ENCODE measurements at places on chromosomes 1 and 21.

DNA sequence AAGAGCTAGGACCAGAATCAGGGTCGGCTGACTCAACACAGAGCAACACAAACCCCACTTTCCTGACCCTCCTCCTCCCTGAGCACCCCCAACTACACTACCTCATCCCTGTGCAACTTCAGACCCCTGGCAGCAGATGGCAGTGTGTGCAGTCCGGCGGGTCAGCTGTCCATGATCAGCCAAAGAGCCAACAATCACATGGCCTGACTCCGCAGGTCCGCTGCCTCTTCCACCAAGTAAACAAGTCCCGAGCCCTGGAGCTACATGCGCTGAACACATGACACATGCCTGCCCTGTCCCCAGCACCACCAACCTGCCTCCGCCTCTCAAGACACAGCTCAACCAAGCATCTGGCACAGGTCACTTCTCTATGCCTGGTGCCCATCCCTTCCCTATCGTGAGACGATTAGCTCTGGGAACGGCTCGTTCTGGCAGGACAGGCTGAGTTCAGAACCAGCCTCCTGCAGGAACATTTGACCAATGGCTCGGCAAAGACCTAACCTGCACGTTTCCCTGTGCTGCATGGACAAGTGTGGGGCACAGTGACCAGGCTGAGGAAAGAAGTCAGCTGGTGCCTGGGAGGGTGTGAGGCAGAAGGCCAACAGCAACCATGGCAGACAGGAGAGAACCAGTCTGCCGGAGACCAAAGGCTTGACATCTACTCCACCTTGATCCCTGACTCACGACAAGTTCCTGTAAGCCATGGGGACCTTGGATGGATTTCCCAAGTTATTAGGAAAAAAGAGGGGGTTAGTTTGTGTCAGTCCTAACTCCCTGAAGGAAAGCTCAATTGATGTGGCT, 60.3 kb downstream of the CD46 start:
- no peak for DNase-seq

DNA sequence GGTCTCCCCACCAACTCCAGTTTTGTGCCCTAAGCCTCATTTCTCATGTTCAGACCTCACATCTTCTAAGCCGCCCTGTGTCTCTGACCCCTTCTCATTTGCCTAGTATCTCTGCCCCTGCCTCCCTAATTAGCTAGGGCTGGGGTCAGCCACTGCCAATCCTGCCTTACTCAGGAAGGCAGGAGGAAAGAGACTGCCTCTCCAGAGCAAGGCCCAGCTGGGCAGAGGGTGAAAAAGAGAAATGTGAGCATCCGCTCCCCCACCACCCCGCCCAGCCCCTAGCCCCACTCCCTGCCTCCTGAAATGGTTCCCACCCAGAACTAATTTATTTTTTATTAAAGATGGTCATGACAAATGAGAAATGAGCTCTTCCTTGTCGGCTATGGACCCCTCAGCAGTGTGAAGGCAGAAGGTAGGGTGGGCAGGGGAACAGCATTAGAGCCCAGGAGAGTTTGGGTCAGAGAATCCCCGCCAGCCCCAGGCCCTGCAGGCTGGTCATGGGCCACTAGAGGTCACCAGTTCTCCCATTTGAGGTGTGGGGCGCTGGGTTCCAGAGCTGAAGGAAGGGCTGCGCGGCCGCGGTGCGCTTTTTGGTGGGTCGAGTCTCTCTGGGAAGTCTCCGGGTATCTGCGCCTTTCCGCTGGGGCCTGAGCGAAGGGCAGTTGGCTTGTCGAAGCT, 11.5 kb downstream of the ADAMTSL4 start:
- DNase-seq: no peak

DNA sequence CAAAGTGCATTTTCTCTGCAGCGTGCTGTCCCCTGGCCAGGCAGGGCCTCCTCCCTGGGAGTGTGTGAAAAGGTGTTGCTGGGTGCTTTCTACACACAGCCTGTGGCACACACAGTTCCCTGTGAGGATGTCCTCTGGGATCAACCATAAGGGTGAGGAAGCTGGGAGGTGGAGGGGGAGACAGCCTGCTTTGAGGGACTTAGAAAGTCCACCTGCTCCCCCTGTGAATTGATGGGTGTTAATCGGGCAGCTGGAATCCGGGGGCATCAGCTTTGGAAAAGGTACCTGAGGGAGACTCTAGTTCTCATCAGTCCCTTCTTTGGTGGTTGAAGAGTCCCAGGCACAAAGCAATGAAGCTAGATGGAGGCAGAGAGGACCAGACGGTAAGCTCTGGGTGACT, 35.8 kb downstream of the LHX4 start:
- DNase-seq: no peak

DNA sequence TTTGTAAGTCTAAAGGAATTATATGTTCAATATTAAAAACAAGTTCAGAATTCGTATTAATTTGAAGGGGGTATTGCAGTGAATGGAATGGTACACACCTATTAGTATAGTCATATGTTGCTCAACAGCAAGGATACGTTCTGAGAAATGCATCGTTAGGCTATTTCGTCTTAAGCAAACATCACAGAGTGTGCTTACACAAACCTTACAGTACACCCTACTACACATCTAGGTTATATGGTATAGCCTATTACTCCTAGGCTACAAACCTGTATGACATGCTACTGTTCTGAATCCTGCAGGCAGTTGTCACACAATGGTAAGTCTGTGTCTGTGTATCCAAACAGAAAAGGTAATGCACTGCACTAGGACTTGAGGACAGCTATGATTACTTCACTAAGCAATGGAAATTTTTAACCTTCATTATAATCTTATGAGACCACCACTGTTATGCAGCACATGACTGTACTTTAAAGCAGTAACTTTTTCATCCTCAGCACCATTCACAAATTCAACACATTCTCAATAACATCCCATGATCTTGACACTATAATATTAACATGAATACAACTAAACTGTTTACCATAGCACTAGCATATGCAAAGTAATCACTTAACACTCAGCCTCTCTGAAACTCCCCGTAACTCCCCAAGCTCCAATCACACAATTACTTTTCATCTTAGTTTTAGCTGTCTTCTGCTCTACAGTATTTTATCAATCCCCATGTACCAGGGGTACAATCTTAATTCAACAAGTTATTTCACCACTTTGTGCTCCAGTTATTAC, 14.4 kb upstream of the PSMG1 start:
- DNase-seq: no peak

DNA sequence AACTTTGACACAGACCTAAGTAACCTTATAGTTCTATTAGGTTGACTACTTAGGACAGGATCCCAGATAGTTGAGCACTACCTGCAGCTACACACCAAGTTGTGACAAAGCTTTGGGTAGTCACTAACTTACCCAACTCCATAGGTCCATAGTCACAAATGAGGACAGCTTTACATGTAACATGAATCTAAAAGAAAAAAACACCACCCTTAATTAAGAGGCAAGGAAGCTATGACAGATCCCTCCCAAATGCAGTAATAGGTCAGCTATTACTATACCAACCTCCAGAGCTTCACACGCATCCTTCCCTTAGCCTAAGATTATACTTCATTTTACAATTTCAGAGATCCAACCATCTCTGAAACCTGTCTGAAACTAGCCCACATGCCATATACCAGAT, 12.7 kb upstream of the RAB42 start:
- DNase-seq: no peak

DNA sequence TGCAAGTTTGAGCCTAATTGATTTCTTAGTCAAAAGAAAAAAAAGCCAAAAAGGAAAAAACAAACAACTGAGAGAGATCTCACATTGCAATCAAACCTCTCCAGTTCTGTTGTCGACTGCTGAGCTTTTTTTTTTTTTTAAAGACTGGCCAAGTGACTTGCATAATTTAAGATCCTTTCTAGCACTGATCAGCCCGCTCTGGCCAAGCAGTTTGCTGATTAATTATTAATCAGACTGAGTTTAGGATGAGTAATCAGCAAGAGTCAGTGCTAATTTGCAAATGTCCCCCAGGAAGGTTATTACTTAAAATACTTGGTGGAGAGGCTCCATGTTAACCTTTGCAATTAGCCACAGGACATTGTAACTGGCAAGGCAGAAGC, 39.3 kb downstream of the HMGB4 start:
- DNase-seq: no peak

DNA sequence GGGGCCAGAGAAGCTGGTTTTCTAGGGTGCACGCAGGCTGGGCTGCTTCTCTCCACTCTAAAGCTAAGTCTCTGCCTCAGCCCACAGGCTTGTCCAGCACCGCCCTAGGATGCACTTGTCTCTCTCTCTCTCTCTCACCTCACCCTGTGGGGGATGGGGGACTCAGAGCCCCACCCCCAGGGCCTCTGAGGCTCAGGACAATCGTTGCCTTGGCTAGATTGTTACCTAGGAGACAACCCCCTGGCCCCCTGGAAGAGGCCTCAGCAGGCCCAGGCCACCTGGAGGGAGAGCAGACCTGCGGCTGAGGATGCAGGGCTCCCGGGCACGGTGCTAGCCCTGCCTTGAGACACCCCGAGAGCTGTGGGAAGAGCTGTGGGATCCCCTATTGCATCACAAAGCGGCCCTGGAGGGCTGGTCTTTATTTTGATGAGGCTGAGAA, at the start of gene ACTRT2:
Gene ACTRT2, plus strand, starts transcription at position 235 of the 439 bp plus-strand sequence. CDS start 220 bp downstream, outside the sequence.
- DNase-seq: no peak

- DNase-seq: peak; percentile 77
Observed at GRCh38 chr21:29195981-29196669, 65.7 kb downstream of the MAP3K7CL start.

- DNase-seq: no peak
Observed at GRCh38 chr1:218475275-218475674, 130.1 kb downstream of the TGFB2 start.

DNA sequence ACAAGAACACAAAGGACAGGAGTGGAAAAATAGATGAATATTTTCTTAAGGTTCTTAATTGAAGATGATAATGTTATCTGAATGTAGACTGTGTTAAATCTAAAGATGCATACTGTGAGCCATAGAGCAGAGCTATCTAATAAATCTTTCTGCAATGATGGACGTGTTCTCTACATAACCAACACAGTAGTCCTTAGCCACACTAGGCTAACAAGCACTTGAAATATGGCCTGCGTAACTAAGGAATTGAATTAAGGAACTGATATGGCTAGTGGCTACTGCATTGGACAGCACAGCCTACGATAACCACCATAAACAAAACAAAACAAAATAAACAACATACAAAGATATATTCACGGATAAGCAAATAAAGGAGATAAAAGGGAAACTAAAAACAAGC, 181.3 kb downstream of the LYPLAL1 start:
- no peak for DNase-seq

DNA sequence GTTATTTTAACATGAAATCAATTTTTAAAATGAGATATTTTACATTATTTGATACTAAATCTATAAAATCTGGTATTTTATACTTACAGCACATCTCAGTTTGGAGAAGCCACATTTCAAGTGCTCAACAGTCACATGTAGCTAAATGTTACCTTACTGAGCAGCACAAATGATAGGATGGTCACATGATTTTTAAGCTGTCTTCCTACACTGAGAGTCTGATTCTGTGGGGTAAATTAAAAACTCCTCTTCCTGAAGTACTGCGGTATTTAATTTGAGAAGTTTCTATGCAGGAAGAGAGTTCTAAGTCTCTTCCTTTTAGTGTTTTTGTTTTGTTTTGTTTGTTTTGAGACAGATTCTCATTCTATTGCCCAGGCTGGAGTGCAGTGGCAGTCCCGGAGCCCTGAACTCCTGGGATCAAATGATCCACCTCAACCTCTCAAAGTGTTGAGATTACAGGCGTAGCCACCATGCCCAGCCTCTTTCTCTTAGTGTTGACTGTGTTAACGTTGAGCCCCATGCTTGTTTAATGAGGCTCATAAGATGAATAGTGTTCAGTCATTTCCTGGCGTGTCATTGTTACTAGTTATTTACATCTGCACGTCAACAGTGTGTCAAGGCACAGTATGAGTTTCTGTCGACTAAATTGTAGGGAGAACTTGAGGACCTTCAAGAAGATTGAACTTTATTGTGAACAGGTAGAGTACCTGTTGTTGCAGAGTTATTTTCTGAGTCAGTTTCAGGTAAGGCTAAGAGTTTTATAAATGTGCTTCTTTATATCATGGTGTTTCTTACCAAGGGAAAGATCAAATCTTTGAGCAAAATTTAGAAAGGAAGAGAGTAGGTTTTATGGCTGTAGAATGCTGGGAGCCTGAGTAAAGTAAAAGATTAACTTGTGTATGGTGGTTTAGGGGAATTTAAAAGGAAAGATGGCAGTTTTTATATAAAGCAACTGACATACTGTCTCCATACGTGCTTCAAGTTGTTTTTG, 3.3 kb downstream of the CNST start:
- no peak for DNase-seq

GRCh38 chr21:27077501-27077900, 110.6 kb upstream of the ADAMTS5 start:
- DNase-seq: no peak

DNA sequence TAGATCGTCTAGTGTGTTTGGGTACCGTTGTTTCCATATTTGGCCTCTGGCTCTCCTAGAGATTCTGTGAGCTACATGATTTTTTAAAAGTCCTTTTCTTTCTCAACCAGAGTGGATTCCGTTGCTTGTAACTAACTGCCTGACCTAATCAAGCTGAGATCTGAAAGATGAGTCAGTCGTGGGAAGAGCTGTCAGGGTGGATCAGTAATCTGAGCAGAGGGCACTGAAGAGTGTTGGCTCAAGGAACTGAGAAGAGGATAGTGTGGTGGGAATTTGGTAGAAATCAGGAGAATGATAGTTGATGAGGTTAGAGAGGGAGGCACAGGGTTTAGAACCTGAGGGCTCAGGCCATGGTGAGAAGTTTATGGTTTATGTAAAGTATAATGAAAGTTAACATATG, 52.2 kb downstream of the TRAF5 start:
- no peak for DNase-seq

- DNase-seq: no peak
Observed at GRCh38 chr1:235008239-235008638, 120.4 kb downstream of the TOMM20 start.

- DNase-seq: no peak
Observed at GRCh38 chr1:43452789-43453441, 816 bp downstream of the HYI start.

DNA sequence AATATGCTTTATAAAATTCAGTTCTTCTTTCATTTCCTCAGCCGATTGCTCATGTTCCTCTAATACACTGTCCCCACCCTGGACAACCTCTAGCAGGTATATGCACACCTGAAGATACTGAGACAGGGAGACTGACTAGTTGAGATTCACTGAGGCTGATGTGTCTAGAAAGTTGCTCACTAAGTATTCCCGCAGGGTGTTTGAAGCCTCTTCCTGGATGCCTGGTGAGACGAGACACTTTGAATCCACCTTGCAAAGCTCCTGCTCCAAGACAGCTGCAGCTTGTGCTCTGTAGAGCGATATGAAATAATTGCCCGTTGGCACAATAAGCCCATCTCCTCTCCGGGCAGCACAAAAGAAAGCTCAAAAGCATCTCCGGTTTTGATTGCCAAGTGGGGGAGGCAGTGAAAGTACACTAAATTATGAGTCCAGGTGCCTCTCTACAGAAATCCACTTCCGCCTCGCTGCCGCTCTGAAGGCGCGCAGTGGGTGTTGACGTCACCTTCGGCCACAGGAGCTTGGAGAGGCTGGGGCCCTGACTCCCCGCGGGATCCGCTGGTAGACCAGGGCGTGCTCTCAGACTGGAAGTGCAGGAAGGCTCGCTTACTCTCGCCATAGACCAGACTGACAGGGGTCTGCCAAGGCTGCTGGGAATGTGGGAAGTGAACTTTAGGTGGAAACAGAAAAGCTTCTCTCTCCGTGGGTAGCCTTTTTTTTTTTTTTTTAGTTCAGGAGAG, 46.3 kb downstream of the GPA33 start:
- no peak for DNase-seq

Measured in HCT116 (cell line).